ENCODE measurements at places on chromosomes 3 and 15.

DNA sequence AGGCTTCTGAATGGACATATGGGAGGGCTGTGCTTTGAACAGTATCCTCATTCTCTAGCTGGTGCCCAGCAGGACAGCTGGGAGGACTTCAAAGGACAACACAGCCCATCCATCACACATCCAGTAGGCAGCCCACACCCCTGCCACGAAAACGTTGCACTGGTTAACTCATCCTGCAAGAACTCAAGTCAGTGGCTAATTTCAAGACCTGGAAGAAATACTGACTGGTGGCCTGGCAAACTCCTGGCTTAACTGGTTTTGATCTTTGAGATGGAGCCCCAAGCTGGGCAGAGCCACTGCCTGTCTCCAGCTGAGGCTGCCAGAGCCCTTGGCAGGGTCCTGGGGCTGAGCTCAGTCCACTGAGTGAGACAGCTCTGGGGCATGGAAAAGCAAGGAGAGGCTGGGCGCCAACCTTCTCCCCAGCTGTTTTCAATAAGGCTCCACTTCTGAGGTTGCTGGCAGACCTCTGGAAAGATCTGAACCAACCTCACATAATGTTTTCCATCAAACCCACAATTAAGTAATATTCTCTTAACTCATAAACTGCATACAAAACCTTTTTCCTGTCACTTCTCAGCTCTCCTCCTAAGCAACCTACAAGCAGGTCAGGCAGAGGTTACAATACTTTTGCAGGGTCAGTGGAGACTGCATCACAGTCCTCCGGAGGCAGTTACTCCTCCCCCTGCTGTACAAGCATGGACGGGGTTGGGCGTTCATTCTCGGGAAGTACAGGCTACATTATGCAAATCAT, 110.3 kb downstream of the MYLK start:
- DNase-seq, result no peak

DNA sequence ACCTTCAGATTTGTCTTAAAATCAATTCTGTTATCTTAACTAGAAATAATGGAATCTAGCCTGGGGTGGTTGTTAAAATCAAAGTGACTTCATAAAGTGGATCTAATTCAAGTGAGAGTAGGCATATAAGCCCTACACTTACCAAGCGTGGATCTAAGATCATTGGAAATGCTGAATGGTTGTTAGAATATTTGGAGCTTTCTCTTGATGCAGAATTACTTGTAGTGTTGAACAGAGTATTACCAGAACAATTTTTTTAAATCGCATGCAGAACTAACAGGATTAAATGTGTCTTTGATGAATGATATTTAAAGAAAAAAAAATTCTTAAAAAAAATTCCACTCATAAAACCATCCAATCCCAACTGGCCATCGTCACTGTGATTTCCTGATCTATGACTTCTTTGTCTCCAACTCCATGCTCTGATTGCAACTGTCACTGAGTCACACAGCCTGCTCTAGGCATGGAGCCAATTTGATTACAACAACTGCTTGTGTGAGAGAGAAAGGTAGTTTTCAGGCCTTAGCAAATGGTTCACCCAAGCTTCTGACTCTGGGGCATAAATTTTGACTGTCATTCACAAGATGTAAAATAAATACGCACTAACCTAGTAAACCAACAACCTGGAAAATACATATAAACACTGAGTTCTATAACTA, 25.9 kb upstream of the SPRED1 start:
- no peak for DNase-seq

GRCh38 chr3:45807681-45808540, 11.6 kb upstream of the SLC6A20 start:
- no peak for DNase-seq

DNA sequence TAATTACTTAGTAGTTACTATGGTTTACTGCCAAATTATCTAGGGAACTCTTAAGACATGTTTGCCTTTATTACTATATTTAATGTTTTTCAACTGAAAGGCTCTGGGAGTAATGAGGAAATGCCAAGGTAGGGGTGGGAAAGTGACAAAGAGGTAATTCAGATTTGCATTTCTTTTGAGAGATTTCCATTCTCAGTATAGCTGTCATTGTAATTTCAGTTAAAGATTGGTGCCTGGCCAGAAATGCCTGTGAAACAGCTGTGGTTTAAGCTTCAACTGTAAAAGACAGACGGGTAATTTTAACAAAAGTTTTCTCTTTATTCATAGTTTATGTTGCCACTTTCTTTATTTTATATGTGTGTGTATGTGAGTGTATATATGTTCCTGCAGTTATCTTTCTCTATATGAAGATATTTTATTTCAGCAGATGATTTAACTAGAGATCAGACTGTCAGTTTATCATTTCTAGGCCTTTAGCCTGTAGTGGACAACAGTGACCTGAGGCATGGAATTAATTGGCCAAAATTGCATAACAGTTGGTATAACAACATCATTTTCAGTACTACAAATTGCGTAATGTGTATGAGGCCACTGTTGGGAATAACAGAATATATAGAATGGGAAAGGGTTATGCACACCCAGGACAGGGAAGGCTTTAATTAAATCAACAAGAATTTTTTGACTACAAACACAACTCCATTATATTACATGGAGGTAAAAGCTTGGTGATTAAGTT, 119.0 kb downstream of the BBX start:
- no peak for DNase-seq

DNA sequence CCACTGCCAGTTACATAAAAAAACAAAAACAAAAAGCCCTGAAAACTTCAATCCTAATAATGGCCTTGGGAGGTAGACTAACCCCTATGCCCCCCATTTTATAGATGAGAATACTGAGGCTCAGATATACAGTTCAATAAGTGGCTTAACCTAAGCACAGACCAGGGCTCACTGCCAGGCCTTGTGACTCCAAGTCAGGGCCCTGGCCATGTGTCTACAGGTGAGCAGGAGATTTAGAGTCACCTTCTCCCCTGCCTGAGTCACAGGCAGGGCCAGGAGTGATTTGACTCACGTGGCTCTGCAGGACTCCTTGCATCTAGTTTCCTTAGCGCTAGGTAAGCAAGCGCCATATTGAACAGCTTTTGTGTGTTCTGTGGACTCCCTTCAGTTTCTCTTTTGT, 98.6 kb upstream of the ETV5 start:
- no peak for DNase-seq

- DNase-seq, result no peak
Measured at GRCh38 chr3:113620091-113620490, 76.4 kb downstream of the USF3 start.

DNA sequence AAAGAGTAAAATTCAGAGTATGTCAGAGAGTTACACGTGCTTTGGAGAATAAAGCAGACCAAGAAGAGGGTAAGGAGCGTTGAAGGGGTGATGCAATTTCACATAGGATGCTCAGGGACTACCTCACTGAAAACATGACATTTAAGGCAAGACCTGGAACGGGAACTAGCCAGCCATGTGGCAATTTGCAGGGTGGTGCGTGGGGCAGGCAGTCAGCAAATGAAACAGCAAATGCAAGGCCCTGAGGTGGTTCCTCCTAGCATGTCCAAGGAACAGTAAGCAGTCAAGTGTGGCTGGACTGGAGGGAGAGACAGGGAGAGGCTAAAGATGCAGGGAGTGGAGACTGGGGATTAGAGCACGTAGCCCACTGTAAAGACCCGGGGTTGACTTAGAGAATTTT, 146.1 kb upstream of the LPP start:
- DNase-seq, result no peak

GRCh38 chr15:94070356-94071295, 160.7 kb upstream of the MCTP2 start:
- DNase-seq, result no peak

DNA sequence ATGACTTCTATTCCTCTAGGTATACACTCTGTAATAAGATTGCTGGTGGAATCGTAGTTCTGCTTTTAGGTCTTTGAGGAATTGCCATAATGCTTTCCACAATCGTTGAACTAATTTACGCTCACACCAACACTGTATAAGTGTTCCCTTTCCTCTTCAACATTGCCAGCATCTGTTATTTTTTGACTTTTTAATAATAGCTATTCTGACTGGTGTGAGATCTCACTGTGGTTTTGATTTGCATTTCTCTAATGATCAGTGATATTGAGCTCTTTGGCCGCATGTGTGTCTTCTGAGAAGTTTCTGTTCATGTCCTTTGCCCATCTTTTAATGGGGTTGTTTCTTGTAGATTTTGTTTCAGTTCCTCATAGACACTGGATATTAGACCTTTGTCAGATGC, 12.8 kb downstream of the NXPE3 start:
- no peak for DNase-seq

DNA sequence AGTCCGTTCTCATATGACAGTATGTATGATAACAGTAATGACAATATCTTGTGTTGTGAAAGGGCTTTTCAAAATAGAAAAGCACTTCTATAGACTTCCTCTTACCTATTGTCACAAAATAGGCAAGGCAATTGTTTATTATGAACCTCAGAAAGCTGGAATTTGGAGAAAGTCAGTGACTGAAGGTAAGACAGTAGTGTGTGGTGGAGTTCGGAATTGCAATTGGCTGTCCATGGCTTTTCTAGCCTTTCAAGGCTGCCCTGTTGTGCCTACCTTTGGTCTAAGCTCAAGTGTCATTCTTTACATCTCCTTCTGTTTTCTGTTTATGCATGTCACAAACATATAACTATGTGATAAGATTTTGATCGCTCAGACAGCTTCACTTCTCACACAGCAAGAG, 219.3 kb upstream of the NR2E3 start:
- no peak for DNase-seq

GRCh38 chr3:9903238-9903624, 583 bp downstream of the IL17RE start:
- DNase-seq, result no peak

DNA sequence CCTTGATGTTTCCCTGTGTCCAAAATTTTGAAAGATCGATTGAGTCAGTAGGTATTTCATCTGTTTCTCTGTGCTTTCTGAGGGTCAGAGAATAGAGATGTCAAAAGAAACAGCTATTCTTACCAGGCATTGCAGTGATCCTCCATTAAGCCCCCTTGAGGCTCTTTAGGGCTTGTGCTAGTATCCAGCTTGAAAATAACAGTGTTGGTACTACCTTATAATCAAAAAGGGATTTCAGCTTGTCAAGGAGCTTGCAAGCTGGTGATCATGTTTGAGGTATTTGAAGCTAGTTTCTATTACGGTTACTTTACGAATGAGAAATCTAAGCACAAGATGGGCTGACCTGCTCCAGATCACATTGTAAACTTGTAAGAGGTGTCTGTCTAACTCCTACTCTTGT, 103.4 kb downstream of the EDEM1 start:
- DNase-seq, result no peak

DNA sequence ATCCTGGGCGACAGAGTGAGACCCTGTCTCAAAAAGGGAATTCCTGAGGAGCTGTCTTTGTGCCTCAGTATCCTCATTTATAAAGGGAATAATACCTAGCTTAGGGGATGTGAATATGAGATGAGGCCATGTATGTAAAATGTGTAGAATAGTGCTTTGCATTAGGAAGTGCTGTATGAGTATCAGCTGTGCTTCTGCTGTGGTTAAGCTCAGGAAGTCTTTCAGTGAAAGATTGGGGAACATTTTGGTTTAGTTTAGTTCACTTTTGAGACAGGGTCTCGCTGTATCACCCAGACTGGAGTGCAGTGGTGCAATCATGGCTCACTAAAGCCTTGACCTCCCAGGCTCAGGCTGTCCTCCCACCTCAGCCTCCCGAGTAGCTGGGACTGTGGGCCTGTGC, 10.6 kb downstream of the THUMPD3 start:
- DNase-seq, result no peak

- DNase-seq, result no peak
Measured at GRCh38 chr3:66603151-66603611, 102.4 kb upstream of the LRIG1 start.

GRCh38 chr3:192918275-192918588, 576 bp upstream of the MB21D2 start:
- no peak for DNase-seq

GRCh38 chr3:18061737-18062656, 319.6 kb upstream of the TBC1D5 start:
- DNase-seq, result no peak

DNA sequence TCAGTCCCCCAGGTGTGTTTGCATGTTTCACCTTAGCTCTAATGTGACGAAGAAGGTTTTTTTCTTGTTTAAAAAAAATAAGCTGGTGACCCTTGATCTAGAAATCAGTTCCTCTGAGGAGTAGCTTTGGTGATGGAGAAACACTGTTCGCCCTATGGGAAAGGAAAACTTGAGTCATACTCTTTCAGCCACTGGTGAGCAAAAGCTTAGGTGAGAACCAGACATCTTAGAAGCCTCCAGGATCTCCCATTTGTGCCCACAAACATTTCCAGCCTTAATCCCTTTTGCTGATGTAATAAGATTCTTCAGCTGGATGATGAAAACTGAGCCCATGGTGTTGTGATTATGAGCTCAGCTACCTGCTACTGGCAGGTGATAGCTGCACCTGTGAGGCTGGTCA, 37.8 kb downstream of the SLC27A2 start:
- DNase-seq, result no peak

DNA sequence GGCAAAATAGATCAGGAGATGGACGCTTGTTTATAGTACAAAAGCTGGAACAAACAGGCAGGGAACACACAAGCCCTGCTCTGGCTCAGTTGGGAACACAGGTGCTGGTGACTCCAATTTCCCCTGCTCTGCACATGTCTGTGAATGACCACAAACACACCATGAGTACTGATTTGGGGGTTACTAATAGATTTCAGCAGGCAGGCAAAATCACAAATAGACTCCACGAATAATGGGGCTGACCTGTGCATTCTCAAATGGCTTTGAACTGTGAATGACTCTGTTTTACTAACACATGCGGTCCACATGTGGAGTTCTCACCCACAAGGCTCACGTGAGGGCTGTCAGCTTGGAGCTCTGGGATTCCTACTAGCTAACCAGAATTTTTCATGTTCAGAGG, 3.9 kb downstream of the RTP3 start:
- DNase-seq, result no peak

DNA sequence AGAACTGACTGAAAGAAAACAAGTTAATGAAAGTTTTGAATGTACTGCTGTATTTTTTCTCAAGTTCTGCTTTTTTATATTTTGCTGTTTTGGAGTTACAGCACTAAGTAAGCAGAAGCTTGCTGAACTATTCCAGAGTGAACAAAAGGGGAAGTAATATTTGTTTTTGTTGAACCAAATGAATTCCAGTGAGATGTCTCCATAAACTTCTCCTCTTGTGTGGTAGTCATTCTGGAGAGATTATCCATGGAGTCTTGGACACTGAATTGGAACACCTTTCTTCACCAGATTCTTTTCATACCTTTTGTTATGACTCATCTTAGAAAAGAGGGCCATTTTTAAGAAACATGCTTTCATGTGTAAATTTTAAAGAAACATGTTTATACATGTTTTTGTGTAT, 8.8 kb downstream of the ANKUB1 start:
- no peak for DNase-seq
